ENCODE measurements at places on chromosomes 5 and 9.

DNA sequence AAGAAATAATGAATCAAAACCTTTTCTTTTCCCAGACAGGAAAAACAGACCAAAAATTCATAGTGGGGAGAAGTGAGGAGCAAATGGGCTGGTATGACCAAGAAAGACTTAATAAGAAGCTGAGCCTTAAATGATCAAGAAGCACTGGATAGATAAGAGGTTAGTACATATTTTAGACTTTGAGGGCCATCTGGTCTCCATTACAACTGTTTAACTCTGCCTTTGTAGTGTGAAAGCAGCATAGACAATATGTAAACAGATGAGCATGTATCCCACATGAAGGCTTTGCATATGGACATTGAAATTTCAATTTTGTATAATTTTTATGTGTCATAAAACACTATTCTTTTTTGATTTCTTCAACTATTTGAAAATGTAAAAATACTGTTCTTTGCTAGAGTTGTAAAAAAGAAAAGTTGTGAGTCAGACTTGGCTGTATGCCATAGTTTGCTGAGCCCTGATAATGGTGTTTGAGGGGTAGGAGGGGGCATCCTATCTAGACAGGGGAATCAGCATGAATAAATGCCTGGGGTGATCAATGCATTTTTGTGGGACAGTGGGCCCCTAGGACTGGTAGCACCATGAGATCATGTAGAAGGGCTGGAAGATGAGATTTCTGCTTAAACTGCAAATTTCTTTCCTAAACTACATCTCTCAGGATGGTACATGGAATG, 91.8 kb upstream of the GPR151 start:
- DNase-seq = no peak

- DNase-seq = no peak
Observed at GRCh38 chr9:121850366-121850765, 198.9 kb downstream of the DAB2IP start.

GRCh38 chr9:122815544-122815943, 12.8 kb downstream of the PDCL start:
- DNase-seq = no peak

GRCh38 chr9:97293207-97293721, 14.2 kb upstream of the CCDC180 start:
- no peak for DNase-seq

- no peak for DNase-seq
Observed at GRCh38 chr5:76408104-76408654, 5.1 kb downstream of the IQGAP2 start.

DNA sequence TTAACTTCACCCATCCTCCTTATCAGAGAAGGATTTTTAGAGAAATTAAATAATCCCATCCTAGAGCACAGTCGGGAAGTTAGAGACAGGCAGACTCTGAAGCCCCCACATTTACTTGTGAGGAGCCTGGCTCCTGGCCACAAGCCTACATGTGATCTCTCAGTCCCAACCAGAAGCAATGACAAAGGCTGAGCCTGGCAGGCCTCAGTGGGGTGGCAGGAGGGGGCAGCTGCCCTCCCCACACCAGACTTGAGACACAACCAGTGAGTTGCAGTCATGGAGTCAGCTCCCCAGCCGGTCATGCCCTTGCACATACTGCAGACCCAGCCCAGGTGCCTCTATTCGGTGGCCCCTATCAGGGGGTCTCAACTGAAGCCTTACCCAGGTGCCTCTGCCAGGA, 11.0 kb downstream of the NAIF1 start:
- DNase-seq = no peak

GRCh38 chr5:175591293-175591692, 66.6 kb upstream of the HRH2 start:
- DNase-seq = no peak

GRCh38 chr5:72284559-72285423, 35.2 kb downstream of the MRPS27 start:
- DNase-seq = no peak

DNA sequence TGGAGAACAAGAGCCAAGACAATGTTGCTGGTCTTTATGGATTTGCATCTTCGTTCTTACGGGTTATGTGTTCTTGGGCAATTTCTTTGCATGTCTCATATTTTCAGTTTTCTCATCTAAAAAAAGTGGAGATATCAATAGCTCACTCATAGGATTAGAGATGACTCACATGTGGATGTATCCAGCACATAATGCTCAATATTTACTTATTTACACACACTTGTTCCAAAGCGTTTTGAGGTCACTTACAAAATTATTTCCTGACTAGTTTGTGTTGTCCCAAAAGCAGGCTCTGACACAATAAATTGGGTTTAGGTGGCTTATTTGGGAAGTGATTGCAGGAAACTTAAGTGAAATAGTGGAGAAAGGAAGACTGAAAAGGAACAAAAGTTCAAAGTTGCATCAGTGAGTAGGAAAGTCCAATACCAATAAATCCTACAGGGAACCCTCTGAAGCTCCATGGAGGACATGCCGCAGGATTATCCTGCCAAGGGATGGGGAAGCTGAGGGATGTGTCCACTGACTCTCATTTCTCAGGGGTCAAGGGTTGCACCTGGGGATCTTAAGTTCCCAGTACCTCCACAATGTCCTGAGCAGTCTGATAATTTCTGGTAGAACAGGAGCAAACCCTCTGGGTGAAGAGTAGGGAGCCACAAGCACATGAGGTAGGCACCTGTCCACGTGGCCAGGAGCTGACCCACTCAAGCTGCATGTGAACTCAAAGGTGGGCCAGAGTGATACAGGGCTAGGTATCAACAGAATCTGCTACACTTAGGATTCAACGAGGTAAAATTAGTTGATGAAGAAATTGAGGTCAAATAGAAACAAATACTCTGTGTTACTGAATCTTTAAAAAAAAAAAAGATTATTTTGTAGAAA, 37.4 kb upstream of the SLC44A1 start:
- no peak for DNase-seq

DNA sequence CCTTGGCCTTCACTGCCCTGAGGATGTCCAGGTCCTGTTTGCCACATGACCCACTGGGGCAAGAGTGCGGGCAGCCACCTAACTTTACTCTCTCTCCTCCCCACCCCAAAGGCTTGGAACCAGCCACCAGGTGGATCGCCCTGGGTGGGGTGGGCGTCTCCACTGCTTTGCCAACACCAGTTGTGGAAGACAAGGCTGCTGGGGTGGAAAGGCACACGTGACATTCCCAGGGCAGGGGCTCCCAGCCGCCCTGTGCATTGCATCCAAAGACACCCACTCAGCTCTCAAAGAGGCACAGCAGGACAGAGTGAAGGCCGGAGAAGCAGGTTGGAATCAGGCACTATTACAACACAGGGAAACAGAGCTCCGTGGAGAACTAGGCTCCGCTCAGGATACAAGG, 162.2 kb downstream of the OLFM1 start:
- no peak for DNase-seq

- no peak for DNase-seq
Observed at GRCh38 chr9:118984607-118985006, 384.6 kb downstream of the BRINP1 start.

DNA sequence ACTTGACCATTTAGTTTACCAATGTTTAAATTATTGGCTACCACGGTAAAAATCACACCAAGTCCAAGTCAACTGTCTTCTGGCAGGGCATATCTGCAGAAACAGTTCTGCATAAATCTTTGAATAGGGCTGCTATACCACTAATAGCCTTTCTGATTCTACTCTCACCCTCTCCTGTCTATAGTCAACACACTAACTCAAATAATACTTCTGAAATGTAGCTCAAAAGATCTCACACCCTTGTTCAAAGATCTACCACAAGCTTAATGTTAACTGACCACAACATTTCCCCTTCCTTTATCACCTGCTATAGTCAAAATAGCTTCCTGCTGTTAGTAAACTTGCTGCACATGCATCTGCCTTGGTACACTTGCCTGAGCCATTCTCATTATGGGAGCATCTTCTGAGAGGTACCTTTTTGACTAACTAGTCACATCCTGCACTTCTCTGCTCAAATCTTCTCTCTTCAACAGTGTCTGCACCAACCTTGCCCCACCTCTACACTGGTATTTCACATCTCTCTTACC, 319.4 kb downstream of the CDH10 start:
- DNase-seq = no peak

DNA sequence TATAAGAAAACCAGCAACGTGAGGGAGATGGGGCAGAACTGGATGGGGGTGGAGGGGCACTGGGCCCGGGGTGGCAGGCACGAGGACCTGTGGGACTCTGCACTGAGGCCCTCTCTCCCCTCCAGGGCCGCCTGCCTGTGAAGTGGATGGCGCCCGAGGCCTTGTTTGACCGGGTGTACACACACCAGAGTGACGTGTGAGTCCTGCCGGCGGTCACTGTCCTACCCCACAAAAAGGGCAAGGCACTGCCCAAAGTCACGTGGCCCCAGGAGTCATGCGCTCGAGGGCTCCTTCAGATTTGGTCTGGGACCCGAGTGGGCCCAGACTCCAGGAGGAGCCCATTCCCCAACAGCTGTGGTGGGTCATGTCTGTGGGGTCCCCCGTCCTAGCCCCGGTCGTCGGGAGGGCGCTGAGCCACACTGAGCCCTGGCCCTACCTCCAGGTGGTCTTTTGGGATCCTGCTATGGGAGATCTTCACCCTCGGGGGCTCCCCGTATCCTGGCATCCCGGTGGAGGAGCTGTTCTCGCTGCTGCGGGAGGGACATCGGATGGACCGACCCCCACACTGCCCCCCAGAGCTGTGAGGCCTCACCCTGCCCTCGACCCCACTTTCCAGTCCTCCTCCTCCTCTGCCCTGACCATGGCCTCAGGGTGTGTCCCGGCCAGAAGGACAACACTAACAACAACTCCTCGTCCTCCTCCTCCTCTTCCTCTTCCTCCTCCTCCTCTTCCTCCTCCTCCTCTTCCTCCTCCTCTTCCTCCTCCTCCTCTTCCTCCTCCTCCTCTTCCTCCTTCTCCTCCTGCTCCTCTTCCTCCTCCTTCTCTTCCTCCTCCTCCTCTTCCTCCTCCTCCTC, 9.7 kb downstream of the FGFR4 start:
- no peak for DNase-seq

- no peak for DNase-seq
Observed at GRCh38 chr9:127974001-127974768, 6.6 kb downstream of the EEIG1 start.

GRCh38 chr9:105114964-105115728, 129.3 kb upstream of the SLC44A1 start:
- no peak for DNase-seq

- no peak for DNase-seq
Observed at GRCh38 chr9:14654932-14655331, 38.3 kb downstream of the ZDHHC21 start.

GRCh38 chr9:73148447-73148937, 3.2 kb upstream of the ANXA1 start:
- no peak for DNase-seq

GRCh38 chr5:125394661-125395280, 648.3 kb upstream of the ZNF608 start:
- no peak for DNase-seq

- DNase-seq = no peak
Observed at GRCh38 chr5:15383469-15383868, 116.5 kb upstream of the FBXL7 start.

GRCh38 chr9:134296301-134297082, 29.8 kb upstream of the RXRA start:
- DNase-seq = no peak

DNA sequence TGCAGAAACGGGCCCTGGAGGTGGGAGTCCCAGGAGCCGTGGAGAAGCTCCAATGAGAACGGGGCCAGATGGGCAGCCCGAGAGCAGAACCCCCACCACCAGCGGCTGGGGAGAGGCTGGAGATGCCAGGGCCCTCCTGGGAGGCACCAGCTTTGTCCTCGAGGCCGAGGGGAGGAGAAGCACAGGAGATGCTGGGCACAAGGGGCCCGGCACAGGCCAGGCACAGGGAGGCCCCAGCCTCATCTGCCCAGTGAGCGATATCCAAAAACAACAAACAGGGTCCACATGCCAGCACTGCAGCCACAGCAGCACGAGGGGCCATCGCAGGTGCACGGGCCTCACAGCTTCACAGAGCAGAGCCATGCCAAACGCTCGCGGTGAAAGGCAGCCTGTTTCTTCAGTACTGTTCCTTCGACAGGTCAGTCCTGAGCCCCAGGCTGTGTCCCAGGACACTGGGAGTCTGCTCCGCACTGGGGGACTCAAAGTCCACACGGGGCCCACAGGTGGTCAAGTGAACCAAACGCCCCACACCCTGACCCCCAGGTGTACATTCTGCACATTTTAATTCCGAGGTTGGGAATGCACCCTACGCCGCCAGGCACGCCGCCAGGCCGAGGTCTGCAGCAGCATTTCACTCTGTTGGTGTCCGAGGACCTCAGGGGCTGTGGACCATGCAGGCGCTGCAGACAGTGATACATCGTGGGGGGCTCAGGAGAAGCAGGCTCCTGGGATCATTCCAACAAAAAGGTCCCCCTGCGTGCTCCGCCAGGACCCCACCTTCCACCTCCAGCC, 9.5 kb downstream of the LPCAT1 start:
- peak; percentile 52 for DNase-seq

GRCh38 chr9:107215381-107215780, 67.7 kb upstream of the RAD23B start:
- DNase-seq = no peak

- DNase-seq = no peak
Observed at GRCh38 chr5:158456756-158457155, 597.8 kb upstream of the CLINT1 start.

DNA sequence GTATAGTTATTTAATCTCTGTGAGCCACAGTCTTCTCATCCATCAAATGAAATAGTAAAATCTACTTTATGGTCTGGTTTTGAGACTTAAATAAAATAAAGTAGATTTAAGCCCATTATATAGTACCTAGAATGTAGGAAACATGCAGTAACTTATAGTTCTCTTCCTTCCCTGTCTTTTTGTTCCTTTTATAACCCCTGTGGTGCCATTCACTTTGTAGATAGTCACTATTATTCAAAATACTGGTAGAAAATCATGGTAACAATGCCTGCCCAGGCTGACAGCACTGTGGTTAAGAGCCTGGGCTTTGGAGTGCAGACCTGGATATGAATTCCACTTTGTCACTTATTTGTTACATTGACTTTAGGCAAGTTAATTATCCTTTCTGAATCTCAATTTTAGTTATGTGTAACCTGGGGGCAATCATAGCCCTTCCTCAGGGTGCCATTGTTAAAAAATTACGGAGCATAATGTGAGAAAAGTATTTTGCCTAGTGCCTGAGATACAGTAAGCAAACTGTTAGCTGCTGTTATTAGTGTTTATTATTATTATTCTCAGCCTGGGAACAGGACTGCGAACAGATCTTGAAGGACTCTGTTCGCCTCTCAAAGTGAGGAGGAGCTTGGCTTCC, 100.4 kb downstream of the RALGPS1 start:
- DNase-seq = no peak

DNA sequence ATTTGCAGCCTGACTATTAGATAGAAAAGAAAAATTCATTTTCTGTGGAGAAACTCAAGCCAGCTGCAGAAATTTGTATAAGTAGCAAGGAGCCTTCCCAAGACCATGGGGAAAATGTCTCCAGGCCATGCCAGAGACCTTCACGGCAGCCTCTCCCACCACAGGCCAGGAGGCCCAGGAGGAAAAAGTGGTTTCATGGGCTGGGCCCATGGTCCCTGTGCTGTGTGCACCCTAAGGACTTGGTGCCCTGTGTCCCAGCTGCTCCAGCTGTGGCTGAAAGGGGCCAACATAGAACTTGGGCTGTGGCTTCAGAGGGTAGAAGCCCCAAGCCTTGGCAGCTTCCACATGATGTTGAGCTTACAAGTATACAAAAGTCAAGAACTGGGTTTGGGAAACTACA, 73.3 kb upstream of the TTC23L start:
- no peak for DNase-seq

Measured in D341Med (cell line).